ENCODE measurements at places on chromosomes 3 and 15. TPM values are rescaled to one million over a fixed set of nuclear protein-coding genes. Genes with fewer than 3 reads are reported as not detected.
A peak's percentile ranks its signal among the peaks of the same experiment; 100 is the strongest.

DNA sequence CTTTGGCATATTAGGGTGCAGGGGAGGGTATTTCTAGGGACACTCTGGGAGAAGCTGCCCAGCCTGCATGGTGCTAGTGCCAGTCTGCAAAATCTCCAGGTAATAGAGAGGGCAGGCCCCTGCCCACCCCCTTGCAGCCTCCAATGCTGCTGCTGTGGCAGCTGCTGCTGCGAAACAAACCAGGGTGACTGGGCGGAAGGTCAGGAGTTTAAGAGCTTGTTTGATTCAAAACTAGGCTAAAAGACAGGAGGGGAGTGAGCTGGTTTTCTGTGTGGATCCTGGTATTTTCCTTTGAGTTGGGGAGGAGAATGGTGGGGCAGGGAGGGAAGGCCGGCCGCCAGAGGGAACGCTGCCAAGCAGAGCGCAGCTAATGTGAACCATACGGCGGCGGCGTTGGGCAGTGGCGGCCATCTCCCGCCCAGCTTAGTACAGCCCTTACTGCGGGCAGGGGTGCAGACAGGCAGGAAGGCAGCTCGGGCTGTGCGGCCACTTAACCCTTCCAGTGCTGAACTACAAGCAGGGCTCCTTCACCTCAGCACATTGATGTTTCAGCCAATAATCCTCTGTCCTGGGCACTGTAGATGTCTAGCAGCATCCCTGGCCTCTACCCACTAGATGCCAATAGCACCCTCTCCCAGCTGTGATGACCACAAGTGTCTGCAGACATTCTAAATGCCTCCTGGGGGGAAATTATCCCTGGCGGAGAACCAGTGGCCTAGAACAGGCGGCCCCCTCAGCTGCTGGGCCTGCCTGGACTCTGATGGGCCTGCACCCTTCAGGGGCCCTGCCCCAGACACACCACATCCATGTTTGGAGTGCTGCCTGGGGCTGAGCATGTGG lies 125.7 kb downstream of the EEFSEC start:
- peak; percentile 96 for DNase-seq

- peak; percentile 4 for DNase-seq
These were observed 242.0 kb downstream of the MAGI1 start for GRCh38 chr3:65796676-65797075.

GRCh38 chr15:73685981-73686380 lies 1.8 kb downstream of the CD276 start:
- DNase-seq = no peak

DNA sequence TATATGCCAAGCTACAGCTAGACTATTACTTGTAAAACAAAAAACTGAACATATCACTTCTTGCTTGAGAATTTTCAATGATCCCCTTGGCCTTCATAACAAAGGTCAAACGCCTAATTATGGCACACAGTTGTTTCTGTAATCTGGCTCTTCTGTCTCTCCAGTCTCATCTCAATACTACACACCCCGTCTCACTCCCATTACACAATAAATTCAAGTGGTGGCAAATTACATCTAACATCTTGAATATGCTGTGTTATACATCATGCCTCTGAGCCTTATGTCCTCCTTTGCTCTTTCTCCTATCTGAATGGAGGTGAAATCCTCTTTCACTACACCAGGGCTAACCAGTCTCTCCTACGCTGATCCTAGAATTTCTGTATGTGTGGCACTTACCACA lies 140.4 kb downstream of the TBL1XR1 start:
- no peak for DNase-seq

DNA sequence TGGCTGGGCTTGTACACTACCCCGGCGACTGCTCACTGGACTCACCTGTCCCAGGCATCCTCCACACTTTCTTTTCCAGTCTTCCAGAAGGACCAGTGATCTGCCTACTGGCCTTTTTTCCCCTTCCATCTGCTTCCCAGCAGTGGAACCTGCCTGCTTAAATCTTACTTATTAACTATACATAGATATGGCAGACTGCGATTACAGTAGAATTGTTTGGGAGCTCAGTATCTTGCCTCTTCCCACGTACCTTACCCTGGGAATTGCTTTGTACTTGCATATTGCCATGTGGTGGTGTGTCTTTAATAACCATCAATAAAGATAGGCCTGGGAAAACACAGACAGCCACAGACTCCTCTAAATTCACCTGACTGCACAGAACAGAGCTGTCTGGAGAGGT lies 11.8 kb upstream of the HES1 start:
- no peak for DNase-seq

DNA sequence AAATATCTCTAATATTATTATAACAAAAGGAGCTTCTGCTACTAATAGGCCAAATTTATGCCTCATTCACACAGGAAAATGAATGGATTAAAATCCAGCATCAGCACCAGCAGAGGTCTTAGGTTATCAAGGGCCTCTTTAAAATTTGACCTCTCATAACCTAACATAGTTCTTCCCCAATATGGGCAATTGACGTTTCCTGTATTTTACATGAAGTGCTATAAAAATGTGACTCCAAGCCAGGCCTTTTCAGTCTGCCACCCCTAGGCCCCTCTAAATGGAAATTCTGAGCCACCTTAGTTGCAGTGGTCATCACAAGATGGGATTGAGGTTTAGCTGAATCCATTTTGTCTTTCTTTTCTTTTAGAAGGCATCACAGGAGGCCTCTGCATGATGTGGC lies 70.1 kb downstream of the CASR start:
- no peak for DNase-seq

- DNase-seq = peak; percentile 12
These were observed 192.3 kb downstream of the THRB start for GRCh38 chr3:24302396-24302795.

- no peak for DNase-seq
These were observed 49.7 kb upstream of the FRMD4B start for GRCh38 chr3:69435274-69436265.

GRCh38 chr3:196989721-196990262 lies 21.2 kb upstream of the PIGZ start:
- DNase-seq = no peak

DNA sequence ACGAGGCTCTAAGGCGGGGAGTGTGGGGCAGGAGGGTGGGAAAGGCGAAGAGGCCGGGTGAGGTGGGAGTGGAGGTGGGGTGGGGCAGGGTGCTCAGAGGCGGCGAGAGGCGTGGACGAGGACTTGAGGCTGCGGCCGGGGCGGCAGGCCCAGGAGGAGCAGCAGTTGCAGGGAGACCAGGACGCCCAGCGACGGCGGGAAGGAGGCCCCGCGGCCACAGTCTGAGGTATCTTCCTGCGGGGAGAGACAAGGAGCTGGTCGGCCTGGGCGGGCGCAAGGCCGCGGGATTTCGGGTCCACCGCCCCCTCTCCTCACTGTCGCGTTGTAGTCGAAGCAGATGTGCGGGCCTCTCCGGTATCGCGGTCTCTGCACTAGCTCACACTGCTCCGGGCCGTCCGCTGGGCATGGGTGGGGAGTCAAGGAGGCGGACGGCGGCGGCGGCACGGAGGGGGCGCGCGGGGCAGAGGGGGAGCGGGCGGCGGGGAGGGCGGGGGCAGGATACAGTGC lies 5.3 kb upstream of the TMEM115 start:
- DNase-seq = no peak

DNA sequence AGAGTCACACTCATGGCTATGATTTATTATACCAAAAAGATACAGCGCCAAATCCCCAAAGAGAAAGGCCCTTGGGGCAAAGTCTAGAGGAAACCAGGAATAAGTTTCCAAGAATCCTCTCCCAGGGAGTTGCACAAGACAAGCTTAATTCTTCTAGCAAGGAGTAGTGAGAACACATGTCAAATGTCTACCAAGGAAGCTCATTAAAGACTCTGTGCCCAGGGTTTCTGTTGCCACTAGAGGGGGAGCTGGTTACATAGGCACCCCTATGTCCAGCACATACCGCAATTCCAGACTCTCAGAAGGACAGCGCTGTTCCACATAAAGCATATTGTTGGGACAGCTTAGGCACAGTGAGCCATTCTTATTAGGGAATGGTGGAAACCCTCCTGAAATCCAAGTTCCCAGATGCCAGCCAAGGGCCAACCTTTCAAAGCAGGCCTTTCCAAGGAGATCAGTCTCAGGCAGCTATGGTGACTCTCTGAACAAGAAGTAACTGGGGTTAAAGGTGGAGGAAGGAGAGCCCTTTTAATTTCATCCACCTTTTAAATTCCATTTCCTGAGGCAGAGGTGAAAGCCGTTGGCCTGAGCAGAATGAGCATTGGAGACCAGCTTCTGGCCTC lies 194.2 kb downstream of the UACA start:
- DNase-seq = peak; percentile 87

DNA sequence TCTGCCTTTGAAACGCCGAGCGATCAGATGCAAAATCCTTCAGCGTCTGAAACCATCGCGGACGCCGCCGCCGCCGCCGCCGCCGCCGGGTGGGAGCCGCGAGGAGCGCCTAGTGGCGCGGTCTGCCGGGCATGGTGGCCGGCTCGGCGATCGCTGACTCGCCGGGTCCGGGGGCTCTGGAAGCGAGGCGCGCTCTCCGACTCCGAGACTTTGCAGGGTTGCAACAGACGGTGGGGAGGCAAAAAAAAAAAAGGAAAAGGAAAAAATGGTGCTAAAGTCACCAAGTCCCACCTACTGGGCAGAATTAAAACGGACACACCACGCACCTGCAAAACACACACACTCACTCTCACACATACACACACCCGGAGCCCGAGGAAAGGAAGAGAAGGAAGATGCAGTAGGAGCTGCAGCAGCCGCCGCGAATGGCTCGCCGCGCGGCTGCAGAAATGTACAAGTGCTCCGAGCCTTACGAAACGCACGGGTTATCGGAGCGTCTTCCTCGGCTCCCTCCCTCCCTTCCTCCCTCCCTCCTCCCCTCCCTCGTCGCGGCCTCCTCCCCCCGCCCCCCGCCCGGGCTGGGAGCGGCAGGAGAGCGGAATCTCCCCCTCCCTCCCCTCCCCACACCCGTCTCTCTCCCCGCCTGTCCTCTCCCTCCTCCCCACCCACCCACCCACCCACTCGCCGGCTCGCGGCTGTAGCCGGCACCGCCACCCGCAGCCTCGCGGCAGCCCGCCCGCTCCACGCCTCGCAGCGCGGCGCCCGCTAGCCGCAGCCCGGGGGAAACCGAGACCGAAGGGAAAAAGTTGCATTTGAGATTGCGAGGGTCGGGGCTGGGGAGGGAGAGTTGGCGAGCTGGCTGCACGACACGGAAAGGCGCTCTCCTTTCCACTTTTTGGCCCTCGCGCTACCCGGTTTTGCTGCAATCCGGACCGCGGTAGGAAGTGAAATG lies at the start of gene NTRK3:
TSS of gene NTRK3 (minus strand) at position 461 of the 952 bp plus-strand sequence. CDS start 586 bp downstream, outside the sequence.
- peak; percentile 27 for DNase-seq

DNA sequence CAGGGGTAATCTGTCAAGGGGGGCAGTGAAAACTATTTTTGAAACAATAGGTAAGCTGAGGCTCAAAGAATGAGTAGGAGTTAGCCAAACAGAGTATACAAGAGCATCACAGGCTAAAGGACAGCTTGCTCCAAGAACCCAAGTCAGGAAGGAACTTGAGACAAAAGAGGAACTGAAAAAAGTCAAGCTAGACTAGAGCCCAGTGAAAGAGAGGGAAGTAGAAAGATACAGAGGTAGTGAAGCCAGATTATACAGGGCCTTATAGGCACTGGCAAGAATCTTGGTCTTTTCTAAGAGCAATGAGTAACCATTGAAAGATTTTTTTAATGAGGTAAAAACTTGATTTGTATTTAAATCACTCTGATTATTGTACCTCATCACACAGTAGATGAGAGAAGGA lies 69.9 kb downstream of the FILIP1L start:
- DNase-seq = peak; percentile 28

DNA sequence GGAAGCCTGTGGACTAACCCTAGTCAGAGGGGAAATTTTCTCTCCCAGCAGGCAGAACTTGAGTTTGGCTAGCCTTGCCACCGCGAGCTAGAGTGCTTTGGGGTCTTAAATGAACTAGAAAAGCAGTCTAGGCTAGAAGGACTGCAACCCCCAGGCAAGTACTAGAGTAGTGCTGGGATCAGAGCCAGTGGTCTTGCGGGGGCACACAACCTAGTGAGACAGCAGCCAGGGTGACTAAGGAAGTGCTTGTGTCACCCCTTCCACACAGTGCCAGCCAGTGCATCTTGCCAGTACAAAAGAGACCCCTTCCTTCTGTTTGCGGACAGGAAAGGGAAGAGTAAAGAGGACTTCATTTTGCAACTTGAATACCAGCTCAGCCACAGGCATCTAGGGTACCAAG lies 59.0 kb downstream of the GOLM2 start:
- DNase-seq = no peak

DNA sequence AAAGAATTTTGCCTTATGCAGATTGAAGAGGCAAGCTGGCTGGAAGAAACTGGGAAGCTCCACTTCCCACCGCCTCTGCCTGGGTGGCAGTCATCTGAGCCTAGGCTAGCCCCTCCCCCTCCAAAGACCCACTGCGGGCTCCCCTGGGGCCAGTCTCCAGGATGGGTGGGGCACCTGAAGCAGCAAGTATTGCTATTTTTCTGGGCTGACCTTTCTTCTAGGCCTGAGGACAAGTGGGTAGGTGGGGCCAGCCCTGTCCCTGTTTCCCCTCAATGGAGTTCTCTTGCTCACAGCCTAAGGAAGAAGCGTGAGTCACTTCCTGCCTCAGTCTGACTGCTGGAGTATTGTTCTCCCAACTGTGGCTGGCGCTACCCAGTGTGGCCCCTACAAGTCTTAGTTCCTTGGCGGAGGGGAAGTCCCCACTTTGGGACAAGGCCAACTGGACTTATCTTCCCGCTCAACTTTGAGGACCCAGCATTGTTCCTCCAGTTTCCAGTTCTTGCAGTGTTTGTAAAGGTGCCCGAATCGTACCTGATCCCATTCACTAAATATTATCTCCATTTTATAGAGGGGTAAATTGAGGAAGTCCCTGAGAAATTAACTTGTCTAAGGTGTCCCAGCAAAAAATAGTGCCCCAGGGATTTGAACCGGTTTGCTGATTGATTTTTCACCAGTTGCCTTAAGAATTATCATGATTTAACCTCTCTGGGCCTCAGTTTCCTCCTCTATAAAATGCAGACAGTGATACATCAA lies 1.4 kb downstream of the FURIN start:
- DNase-seq = peak; percentile 95

DNA sequence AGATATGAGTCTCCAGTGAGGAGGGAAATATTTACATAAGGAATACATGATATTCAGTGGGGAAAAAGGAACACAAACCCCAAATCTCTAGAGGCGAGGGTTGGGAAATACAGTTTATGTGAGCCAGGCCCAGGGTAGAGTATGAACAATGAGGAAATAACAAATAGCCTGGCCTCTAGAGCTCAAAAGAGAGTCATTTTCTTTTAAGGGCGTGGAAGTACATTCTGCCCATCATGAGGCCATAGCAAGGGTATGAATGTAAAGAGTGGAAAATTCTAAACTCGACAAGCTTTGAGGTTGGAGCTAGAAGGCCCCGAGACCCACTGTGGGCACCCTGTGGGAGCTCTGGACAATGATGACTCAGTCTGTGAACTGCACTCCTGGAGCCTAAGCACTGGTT lies 27.8 kb upstream of the IGF2BP2 start:
- DNase-seq = peak; percentile 33

GRCh38 chr3:8621872-8622271 lies 22.7 kb downstream of the SSUH2 start:
- DNase-seq = peak; percentile 45

Gene ZPLD1
- total RNA-seq = not detected

Gene KIF15
- total RNA-seq = 13.7 TPM

Gene CHRM5
- not detected for total RNA-seq

Gene GCSAM
- not detected for total RNA-seq

Gene PIGBOS1
- total RNA-seq = 23.2 TPM

Gene PP2D1
- not detected for total RNA-seq

Gene HYKK
- total RNA-seq = 9.6 TPM

Gene TP63
- 0.07 TPM for total RNA-seq

Gene SI
- total RNA-seq = not detected

Gene CX3CR1
- total RNA-seq = 0.02 TPM

All from M059J (cell line).